Body of pancreas (tissue), 4 donors: ENCODE measurements at places on chromosomes 1 and 21. TPM values are rescaled to one million over a fixed set of nuclear protein-coding genes. Genes with fewer than 3 reads are reported as not detected.

Gene OR2L3
- total RNA-seq, result not detected

GRCh38 chr1:22711591-22712501 is 1.2 kb downstream of the EPHB2 start:
- DNase-seq, result peak; percentile 37

Gene AGRN
- total RNA-seq, result 241 TPM

GRCh38 chr1:151047591-151047924 is at the start of gene C1orf56:
Gene C1orf56 (plus strand): TSS chr1:151047751. CDS start chr1:151047848, 97 bp downstream.
- peak; percentile 67 for DNase-seq

Gene KRTAP12-2
- total RNA-seq, result not detected

- DNase-seq, result peak; percentile 66
Measured at GRCh38 chr1:25805863-25806225, 5.9 kb downstream of the SELENON start.

DNA sequence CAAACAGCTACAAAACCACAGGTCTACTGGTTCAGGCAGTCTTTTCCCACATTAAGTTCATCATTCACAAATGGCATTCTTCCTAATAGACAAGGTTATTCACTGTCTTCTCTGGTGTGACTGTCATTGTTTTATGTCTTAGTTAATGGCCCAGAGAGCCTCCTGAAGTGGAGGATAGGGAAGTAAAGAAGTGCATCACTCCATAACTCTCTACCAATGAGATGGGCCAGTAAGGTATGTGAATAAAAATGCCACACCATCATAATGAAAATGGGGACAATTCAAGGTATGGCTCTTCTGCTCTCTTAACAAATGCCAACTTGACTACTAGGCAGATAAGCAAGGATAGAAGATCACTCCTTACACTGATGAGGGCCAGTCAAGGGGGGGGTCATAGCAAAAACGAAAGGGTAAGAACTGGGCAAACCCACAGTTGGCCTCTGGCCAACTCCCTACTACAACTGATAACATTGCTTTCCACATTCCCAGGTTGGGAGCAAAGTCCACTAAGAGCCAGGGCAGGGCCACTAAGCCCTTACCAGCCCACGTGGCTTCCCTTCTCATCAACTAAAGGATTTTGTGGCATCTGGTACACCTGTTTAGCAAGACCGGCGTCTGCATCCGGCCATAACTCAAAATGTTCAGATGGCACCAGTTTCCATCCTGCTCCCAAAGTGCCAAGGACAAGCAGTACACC is 10.0 kb downstream of the PABPC4 start:
- peak; percentile 91 for DNase-seq

DNA sequence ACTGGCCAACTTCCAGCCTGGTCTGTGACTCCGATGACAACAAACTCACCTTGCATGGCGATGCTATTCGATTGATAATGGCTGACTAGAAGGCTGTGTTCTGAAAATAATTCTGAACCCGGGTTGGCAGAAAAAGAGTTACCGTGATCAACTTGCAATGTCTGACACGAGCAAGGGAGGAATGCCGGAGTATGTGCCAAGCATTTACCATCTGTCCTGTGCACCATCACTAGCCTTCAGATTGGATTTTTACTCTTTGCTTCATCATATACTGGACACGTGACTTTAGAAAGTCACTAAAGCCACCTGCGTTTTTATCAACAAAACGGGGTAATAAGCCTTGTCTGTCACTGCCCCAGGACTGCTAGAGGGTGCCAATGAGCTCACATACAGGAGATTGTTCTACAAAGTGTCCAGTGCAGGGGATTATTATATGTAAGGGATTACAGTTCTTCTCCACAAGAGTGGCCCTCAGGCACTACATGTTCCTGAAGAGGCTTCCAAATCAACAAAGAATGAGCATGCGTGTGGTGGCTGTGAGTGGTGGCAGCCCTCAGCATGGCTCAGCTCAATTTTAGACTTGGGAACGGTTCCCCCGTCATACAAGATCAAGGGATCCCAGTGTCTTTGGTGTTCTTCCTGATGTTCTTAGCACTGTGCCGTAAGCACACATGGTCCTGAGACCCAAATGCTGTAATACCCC is 35.8 kb downstream of the SSBP3 start:
- DNase-seq, result no peak

GRCh38 chr1:205612104-205612503 is 19.7 kb downstream of the ELK4 start:
- no peak for DNase-seq

DNA sequence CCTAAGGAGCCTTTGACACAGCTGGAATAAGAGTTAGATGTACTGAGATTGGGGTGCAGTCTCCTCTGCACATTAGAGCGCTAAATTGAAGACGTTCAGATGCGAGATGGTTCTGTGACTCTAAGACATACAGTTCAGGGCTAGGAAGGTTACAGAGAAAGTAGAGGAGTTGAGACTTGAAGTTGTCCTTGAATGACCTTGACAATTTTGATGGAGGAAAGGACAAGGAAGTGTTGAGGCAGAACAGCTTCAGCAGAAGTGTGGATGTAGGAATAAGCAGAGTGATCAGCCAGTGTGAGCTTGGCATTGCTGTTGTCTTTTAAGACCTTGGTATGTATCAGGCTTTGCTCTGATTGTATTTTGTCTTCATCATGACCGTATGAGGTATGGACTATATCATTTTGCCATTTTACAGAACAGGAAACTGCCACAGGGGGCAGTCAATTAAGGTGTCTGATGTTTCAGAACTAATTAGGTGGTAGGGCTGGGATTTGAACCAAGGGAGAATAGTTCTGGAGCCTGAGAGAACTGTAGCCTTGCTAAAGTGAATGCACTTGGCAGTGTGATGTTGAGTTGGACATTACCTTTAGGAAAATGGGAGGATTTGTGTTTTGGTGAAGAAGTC is 9.2 kb downstream of the TTF2 start:
- no peak for DNase-seq

DNA sequence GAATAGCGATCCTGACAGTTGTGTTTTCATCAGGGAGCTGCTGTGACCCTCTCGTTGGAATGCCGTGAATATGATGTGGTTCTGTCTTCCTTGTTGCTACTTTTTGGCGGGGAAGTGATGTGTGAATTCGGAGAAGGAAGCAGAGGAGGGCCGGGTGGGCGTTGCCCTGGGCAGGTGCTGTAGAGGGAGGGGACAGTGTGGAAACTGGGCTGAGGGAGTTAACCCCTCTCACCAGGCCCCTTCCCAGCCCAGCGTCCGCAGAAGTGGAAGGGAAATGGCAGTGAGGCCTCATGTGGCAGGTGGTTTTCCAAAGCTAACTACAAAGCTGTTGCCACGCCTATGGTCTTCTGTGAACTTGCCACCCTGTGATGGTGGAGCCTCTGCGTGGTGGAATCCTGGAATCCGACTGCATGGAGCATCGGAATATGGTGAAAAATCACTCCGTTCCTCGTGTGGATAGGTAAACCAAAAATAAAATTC is 227.9 kb downstream of the DYRK1A start:
- no peak for DNase-seq

Gene RUNX1
- total RNA-seq, result 12.5 TPM

Gene TMEM51
- 26.5 TPM for total RNA-seq

DNA sequence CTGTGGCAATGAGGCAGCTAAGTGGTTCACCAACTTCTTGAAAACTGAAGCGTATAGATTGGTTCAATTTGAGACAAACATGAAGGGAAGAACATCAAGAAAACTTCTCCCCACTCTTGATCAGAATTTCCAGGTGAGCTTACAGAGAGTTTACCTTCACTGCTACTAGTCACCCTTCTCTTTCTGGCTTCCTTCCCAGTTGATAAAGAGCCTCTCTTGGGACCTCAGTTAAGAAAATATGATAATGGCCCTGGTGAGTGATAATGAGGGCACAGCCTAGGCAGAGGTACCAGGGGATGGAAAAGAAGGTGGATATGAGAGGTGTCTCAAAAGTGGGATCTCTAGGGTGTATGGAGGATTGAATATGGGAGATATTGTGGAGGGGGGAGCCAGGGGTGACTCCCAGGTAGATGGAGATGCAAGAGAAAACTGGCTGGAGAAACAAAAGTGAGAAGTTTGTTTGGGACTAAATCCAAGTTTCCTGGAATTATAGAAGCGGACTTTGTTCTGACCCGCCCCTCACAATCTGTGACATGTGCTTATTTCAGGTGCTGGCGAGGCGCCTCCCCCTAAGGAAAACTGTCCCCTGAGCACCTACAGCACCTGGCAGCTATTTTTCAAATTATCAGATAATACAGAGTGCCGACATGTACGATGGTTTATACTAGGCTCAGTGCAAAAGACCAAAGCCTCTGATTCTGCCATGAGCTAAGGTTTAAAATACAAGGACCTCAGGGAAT is 13.7 kb downstream of the MTARC2 start:
- DNase-seq, result peak; percentile 91

DNA sequence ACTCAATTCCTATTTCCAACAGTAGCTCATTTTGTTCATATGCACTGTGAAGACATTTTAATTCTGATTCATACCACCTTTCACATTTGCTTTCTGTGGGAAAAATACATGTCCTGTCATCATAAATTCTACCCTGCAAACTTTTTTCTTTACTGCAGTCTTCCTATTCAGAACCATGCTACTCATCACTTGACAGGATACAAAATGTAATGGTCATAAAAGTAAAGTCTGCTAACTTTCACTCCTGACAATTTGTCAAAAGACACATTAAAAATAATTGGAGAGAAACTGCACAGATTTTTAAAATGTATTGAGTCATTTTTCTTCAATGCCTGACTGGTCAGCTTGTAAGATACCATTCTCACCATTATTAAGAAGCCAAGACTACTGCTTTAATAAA is 1817.1 kb downstream of the BRINP3 start:
- no peak for DNase-seq

Gene FCAMR
- not detected for total RNA-seq

DNA sequence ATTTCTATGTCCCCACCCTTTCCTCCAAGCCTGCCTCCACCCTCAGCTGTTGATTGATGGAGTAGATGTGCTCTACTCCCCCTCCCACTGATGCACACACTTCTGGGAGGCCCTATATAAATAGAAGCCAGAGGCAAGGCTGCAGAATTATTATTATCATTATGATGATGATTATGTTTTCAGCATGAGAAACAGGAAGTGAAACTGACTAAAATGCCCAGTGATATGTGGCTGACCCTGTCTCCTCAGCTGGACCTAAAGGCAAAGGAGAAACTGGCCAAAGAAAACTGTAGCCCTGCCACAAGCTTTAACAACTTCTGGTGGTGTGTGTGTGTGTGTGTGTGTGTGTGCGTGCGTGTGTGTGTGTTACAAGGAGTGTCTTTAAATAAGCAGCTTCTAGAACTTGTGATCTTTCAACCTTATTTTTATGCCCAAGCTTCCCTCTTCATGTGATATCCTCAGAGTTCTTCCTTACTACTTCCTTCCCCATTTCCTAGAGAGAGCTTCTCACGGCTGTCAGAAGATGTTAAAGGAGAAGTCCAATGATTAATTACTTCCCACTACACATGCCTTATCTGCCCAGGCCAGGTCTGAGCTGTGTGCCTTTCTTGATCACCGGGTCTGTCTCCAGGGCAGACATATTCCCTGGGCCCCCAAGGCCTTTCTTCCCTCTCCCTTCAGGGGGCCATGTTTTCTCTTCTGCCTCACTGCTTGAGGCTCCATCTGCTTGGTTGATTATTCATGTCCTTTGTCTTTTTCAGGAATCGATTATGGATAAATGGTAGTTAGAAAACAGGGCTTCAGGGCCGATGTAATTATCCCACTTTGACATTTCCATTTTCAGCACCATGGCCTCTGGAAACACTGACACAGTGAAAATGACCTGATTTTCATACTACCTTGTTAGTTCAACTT is 11.6 kb upstream of the MAPKAPK2 start:
- no peak for DNase-seq

- no peak for DNase-seq
Measured at GRCh38 chr1:180560868-180561600, 2.3 kb downstream of the OVAAL start.

- DNase-seq, result no peak
Measured at GRCh38 chr1:206715552-206716158, 30.9 kb downstream of the MAPKAPK2 start.
